Activated CD8-positive, alpha-beta T cell treated with anti-CD3 and anti-CD28 coated beads, Interleukin-2, amount 10 ng/mL, durations not matched to agents 7 days and 5 days (primary cell): ENCODE measurements at places on chromosomes 5 and 9. TPM values are rescaled to one million over a fixed set of nuclear protein-coding genes. Genes with fewer than 3 reads are reported as not detected.
A peak's percentile ranks its signal among the peaks of the same experiment; 100 is the strongest.

DNA sequence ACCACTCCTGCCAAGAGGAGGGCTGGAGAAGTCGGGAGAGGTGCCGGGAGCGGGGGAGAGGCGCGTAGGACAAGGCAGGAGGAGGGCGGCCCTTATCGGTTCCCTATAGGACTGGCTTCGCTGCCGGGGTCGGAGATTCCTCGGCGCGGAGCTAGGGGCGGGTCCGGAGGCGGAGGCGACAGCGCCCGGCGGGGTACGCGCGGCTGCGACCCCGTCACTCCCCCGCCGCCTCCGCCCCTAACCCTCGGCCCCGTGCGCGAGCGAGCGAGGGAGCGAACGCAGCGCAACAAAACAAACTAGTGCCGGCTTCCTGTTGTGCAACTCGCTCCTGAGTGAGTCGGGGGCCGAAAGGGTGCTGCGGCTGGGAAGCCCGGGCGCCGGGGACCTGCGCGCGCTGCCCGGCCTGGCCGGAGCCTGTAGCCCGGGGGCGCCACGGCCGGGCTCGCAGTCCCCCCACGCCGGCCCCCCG lies 2.0 kb downstream of the GLIS3 start:
- peak; percentile 54 for DNase-seq

- DNase-seq = no peak
Measured at GRCh38 chr5:112973036-112973435, 3.6 kb upstream of the DCP2 start.

GRCh38 chr9:136707849-136708517 lies 4.4 kb upstream of the DIPK1B start:
- DNase-seq = no peak

Gene FAF2
- total RNA-seq = 31.3 TPM
